Stimulated activated CD4-positive, alpha-beta T cell treated with anti-CD3 and anti-CD28 coated beads, Interleukin-12 subunit alpha, Interleukin-12 subunit beta, amount 100 ng/mL, for 48 hours (primary cell): ENCODE measurements at places on chromosomes 3 and 15.

DNA sequence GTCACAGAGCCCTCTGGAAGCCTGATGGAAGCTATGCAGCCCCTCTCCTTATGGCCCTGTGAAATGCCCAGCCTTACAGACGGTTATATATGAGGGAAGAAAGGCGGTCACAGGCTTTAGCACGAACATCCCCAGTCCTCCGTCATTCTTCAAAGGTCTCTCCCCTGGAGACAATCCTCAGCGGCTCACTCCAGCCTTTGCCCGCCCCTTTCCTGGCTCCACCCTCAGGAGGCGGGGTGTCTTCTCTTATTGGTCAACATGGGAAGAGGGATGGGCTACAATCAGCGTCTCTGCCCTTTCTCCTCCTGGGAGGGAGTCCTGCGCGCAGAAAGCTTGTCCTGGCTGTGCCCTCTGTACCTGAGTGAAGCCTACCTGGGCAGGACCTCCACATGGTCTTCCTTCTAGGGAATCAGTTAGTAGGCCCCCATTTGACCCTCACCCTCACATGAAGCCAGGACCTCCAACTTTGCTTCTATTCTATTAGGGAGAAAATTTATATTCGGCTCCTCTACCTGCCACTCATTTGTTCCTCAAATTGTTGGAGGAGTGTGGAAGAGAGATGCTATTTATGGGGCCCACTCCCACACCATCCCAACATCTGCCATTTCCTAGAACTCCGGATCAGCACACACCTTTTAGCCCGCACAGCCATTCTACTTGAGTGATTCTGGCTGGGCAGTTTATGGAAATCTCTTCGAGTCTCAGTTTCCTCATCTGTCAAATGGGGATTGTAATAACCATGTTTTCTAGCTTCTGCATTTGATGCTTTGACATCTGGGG, 112.9 kb upstream of the SLC6A11 start:
- DNase-seq: peak; percentile 11

- DNase-seq: no peak
Measured at GRCh38 chr3:26525013-26525412, 97.6 kb upstream of the LRRC3B start.

DNA sequence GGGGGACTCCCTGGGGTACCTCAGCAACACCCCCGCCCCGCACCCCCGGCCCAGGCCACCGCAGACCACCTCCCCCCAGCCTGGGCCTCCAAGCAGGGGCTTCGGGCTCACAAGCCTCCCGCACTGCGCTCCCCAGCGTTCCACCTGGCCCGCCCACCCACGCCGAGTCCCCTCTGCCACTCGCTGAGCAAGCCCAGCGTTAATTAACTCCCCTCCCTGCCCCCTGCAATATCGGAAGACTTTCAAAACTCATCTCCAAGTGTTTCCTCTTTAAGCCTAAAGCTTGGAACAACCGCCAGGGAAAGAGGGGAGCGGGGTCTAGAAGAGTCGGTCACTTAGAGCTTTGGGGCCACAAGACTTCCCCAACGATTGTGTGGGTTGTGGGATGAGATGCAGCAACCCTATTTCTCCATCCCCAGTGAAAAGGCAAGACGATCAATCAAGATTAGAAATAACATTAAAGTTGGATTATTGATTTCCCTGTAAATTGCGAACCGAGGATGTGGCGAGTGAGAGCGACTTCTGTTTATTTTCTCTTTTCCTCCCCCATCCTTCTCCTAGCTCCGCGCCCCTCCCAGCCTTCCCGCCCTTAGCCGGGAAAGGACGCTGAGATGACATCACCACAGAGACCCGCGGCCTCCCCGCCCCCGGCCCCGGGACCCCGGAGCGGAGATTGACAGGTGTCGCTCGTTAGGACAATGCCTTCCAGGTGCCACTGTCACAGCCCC, 30.2 kb downstream of the NR2F2 start:
- DNase-seq: no peak

DNA sequence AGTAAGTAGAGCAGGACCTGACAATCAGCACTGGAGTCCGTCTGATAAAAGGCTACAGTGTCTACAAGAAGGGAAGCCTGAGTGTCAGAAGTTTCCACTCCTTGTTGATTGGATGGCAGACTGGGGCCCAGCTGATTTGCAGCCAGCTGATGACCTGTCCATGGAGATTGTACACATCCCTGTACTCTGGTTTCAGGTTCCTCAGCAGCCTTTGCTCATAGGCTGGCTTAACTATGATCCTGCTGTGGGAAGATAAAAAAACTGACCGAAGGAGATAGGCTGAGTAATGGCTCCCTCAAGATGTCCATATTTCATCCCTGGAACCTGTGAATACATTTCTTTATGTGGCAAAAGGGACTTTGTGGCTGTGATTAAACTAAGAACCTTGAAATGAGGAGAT, 11.7 kb upstream of the LACTB start:
- no peak for DNase-seq

DNA sequence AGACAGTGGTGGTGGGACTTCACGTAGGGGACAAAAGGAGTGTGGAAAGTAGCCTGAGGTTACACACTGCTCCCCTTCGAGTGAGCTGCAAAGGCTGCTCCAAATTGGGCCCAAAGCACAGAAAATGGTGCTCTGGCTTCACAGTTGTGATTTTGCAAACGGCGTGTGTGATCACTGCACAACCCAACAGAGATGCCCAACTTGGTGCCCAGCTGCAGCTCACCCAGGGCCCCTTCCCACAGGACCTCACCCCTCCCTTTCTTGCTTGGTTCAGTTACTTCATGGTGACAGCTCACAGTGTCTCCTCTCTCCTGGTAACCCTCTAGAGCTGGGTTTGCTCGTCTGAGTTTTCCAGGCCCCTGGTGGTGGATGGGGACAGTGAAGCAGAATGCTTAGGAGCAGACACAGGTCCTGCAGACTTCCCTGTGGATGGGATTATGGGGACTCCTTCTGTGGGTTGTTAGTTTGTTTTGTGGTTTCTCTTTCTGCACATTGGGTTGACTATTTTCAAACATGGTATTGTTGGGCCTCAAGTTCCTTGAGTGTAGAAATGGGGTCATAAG, 98.3 kb downstream of the TOP2B start:
- DNase-seq: no peak

DNA sequence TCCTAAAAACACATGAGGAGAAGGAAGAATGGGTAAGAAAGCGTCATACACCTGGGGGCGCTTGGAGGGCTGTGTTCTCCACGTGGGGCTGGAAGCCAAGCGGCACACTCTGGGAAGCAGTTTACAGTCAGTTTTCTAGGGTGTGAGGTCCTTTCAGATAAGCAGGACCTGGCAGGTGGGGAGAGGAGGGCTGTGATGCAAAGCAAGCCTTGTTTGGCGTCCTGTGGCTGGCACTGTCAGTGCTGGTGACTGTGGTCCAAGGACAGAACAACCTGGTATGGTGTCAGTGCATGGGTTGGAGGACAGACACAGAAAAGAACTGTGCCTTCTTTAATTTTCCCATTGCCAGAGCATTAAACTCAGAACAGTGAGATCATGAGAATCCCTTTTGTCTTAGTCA, 260.7 kb upstream of the NR2E3 start:
- no peak for DNase-seq

- no peak for DNase-seq
Measured at GRCh38 chr3:106629215-106629832, 747.9 kb upstream of the CCDC54 start.
